Activated T-cell treated with anti-CD3 and anti-CD28 coated beads for 24 hours (primary cell): ENCODE measurements at places on chromosomes 7 and 10.

DNA sequence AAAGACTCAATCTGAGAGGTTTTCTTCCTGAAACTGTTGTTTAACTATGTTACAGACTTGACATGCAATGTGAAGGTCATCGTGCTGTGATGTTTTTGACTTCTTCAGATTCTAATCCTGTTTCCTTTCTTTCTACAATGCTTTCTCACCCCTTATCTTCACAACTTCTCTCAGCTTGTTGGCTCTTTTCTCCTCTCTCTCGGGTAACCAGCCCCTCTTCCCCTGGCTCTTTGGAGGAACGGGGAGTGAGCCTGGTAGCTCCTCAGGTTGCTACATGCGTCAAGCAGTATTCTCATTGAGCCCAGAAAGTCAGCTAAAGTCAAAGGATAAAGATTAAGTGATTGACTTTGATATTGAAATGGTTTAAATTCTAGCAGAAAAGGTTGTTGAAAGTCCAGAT lies 40.1 kb downstream of the SEC23IP start:
- DNase-seq = no peak

- no peak for DNase-seq
Observed at GRCh38 chr7:114007386-114007785, 88.6 kb upstream of the PPP1R3A start.

DNA sequence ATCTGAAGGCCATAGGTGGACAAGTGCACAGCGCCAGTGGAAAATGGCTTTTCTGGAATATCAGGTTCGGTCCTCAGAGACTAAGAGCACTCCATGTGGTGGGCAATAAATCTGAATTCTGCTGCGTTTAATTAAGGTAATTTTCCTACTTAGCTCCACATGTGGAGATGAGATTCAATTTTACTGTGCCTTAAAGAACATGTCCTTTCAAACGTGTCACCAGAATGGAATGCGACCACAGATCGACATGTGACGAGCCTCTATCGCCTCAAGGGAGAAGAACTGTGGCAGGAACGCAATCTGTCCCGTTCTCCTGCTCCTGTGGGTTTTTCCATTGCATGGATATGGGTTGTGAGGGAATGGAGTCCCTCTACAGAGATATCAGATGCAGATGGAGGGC lies 205.3 kb upstream of the ZNF32 start:
- no peak for DNase-seq

GRCh38 chr7:26385240-26385639 lies 93.6 kb downstream of the SNX10 start:
- DNase-seq = no peak

GRCh38 chr7:3559278-3559677 lies 258.2 kb downstream of the SDK1 start:
- no peak for DNase-seq

- no peak for DNase-seq
Observed at GRCh38 chr7:82390936-82391335, 52.6 kb downstream of the CACNA2D1 start.

- DNase-seq = no peak
Observed at GRCh38 chr10:96468845-96469244, 44.9 kb downstream of the TLL2 start.

GRCh38 chr10:184174-184573 lies 48.9 kb downstream of the ZMYND11 start:
- no peak for DNase-seq

- DNase-seq = no peak
Observed at GRCh38 chr7:81887098-81888090, 117.5 kb upstream of the HGF start.

DNA sequence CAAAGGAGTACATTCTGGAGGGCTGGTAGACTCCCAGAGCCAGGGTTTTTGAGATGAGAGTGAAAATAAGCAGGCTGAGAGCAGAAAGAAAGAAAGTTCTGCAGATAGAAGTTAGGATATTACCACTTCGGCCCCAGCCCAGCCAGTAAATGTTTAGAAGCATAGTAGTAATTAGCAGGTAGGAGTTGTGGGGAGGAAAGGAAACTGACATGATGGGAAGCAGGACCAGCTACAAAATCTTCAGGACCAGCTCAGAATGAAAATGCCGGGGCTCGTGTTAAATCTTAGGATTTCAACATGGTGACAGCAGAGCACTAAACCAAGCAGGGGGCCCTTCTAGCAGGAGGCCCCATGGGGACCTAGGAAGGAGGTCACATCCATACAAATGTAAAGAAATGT lies 28.7 kb downstream of the PRSS2 start:
- no peak for DNase-seq

DNA sequence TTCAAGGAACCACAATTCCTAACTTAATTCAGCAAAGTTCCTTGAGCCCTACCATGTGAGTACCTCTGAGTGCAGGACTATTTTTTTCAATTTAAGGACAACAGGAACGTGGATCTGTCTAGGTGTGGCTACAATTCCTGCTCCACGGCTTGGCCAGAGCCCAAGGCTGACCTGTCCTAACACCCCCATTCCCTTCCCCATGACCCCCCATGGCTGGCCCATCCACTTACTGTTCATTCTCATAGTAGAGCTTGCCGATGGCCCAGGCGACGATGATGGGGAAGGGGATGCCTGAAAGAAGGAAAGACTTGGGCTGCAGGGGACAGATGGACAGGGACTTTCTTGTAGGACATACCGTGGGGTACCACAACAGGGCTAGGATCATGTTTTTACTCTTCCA lies 20.3 kb downstream of the CRHR2 start:
- DNase-seq = no peak

GRCh38 chr7:17600340-17600752 lies 301.9 kb downstream of the AHR start:
- no peak for DNase-seq

DNA sequence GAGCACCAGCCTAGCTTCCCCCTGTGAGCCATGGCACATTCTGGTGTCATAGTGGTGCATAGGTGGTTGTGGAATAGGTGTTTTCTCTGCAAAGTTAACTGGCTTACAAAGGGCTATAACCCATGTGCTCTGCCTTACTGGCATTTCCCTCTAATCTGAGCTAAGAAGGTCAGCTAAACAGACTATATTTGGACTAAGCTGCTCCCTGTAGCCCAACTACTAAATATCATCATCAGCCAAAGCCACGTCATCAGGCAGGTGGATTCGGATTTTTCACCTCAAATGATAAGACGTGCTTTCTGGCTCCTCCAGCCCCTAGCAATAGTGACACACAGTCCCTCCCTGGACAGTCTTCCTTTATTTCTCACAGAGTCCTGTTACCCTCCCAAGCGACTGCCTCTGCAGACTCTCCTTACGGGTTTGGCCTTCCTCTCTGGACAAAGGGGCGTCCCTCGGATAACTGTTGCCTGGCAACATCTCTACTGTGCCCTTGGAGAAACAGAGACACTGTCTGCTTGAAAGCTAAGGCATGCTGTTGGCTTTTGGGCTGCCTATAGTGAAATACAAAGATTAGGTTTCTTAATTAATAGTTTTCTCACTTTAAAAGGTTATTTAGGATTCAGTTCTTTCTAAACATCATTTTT lies 9.1 kb downstream of the SLC13A4 start:
- no peak for DNase-seq

DNA sequence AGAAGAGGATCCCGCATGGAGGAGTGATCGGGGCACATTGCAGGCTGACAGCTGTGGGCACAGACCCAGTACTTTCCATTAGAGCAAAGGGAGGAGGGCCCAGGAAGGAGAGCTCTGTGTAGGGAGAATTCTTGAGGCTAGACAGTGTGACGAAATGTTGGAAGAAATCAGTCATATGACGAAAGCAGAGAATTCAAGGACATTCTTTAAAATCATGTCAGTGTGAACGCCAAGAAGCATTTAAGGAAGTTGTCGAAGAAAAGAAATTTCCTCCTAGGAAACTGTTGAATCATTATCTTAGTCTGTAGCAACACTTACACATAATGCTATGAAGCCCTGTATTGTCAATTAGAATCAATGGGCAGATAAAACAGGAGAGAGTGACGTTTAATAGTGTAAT lies 191.3 kb upstream of the ADARB2 start:
- no peak for DNase-seq

GRCh38 chr10:1923586-1923985 lies 186.3 kb upstream of the ADARB2 start:
- DNase-seq = no peak

DNA sequence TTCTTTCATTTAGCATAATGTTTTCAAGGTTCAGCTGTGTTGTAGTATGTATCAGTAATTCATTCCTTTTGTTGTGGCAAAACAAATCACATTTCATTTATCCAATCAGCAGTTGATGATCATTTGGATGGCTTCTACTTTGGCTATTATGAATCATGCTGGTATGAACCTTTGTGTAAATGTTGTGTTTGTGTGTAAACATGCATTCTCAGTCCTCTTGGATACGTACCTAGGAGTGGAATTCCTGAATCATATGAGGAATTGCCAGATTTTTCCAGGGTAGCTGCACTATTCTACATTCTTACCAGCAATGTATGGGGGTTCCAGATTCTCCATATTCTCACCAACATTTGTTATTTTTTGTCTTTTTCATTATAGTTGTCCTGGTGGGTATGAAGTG lies 578.5 kb upstream of the MKI67 start:
- DNase-seq = no peak

- DNase-seq = no peak
Observed at GRCh38 chr10:69687426-69687825, 57.4 kb downstream of the FAM241B start.

DNA sequence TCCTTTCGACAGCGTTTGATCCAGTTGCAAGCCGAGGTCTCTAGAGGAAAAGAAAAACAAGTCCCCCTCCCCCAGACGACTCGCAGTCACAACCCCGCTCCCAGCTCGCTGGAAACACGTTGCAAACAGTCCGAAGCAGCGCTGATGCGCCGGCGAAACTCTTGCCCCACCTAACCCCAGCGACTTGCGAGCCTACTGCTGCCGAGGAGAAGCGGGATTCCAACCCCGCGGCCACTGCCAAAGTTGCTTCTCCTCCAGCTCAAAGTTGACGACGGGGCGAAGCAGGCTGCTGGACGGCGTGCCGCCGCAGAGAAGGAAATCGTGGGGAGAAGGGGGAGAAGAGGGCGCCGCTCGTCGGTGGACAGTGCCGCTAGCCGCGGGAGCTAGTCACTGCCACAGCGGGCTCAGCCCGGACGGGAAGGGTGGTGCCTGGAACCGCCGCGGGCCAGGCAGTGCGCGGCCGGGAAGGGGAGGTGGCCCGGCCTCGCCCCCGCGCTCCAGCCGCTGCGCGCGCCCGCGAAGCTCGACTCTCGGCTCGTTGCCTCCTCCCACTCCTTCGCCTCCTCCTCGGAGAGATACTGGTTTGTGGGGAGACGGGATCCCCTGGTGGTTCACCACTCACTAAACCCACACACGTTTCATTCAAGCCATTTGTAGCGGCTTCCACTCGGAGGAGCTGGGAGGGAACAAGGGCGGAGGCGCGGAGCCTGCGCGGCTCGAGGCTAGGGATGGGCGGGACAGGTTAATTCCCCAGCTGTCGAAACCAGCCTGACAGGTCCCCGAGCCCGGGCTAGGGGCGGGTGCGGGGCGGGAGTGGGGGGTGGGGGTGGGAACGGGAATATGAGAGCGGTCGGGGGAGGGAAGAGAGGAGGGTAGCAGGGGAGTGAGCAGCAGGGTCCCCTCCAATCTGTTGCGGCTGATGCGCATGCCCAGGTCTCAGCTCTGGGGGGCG lies at the start of gene GPR37:
GPR37 (minus strand) TSS at position 392 of the 952 bp plus-strand sequence. CDS start 816 bp downstream, outside the sequence.
- DNase-seq = peak; percentile 19

DNA sequence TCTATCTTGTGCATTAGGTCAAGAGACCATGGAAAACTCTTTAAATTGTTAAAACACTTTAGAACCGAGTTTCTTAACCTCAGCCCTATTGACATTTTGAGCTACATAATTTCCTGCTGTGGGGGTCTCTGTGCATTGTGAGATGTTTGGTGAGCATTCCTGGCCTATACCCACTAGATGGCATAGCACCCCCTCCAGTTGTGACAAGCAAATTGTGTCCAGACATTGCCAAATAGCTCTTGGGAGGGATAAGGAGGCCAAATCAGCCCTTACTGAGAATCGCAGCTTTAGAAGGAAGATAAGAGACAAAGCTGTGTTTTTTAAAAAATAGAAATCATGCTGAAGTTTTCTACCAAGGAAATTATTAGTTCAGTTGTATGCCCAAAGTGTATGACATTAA lies 1158.5 kb upstream of the C7orf33 start:
- no peak for DNase-seq

- DNase-seq = no peak
Observed at GRCh38 chr10:119461923-119462322, 80.6 kb downstream of the RGS10 start.

- no peak for DNase-seq
Observed at GRCh38 chr10:86017841-86018734, 348.5 kb downstream of the GRID1 start.

DNA sequence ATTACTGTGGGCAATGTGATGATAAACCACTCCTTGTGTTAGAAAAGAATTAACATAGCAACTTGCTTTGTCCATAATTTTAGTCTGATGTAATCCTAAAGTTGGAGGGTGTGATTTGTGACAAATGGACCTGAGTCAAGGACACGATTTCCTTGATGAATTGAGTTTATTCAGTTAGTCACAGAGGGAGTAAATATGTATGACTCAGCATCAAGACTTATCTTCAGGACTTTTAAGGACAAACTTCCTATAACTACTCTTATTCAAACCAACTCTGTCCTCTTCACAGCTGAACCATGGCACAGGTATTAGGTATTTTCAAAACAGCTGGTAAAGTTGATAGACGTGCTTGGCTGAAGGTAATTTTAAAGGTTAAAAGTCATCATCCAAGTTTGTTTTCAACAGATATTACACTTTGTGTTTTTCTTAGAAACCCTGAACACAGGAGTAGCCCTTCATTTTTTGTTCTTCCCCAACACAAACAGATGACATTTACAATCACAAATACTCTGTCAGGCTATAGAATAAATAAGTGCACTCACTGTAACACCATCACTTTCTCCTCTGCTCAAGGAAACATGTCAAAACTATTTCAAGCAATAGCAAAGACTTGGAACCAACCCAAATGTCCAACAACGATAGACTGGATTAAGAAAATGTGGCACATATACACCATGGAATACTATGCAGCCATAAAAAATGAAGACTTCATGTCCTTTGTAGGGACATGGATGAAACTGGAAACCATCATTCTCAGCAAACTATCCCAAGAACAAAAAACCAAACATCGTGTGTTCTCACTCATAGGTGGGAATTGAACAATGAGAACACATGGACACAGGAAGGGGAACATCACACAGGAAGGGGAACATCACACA lies 54.5 kb downstream of the COA1 start:
- DNase-seq = no peak

DNA sequence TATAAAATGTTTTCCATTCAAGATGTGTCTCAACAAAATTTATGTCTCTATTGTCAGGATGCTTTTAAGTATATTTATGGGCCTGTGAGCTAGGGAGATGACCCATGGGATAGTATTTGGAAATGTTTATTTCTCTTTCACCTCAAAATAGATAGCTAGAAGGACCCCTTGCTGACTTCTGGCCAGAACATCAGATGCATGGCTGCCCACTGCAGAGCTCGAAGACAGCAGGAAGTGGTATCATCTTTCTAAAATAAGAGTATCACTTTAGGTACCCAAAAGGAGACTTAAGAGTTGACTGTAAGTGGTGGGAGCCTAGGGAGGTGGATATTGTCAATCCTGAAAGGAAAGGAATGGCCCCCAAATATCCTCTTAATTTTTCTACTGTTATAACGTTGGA lies 264.4 kb downstream of the NEBL start:
- DNase-seq = no peak

GRCh38 chr7:121530227-121531174 lies 134.4 kb upstream of the FAM3C start:
- DNase-seq = peak; percentile 48
